ENCODE measurements at places on chromosomes 1 and 21. TPM values are rescaled to one million over a fixed set of nuclear protein-coding genes. Genes with fewer than 3 reads are reported as not detected.

GRCh38 chr1:15701784-15702183 is 17.7 kb downstream of the PLEKHM2 start:
- peak; percentile 51 for DNase-seq

TNFRSF4 gene
- total RNA-seq: not detected

DNA sequence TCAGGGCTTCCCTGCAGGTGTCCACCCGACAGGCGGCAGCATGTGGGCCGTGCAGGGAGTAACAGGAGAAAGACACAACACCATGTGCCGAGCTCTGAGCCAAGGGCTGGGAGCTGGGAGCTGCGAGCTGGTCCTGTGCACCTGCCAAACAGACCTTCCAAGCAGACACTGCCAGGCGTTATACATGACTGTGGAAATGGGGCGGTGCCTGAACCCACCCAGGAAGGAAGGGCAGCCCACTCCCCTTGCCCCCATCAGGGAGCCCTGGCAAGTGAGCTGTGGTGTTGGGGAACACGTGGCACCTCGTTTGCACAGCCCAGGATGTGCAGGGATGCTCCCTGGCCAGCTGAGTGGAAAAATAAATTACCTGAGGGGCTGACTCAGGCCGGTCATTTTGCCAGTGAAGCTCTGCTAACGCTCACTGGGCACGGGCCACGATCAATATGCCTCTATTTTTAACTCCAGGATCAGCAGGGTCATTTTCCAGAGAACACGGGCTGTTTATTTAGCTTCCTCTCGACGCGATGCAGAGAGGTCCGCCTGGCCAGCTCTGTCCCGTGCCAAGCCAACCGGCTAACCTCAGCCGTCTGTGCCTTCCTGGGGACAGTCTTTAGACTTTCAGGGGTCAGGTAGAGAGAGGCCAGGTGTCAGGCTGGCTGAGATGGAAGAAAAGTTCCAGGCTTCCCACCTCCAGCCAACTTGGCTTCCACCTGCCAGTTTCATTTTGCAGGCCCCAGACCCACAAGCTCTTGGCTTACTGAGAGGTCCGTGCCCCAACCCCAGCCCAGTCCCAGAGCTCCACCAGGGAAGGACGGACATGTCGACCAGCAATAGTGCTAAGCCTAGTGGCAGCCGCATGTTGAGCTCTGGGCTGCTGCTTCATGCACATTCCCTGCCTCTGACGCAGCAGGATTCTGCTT is 196.7 kb upstream of the VAMP3 start:
- DNase-seq: peak; percentile 65

GRCh38 chr21:27202301-27202700 is 235.4 kb upstream of the ADAMTS5 start:
- no peak for DNase-seq

SHISAL2A gene
- not detected for total RNA-seq

Data from osteoblast (primary cell).